ENCODE measurements at places on chromosomes 12 and 14. TPM values are rescaled to one million over a fixed set of nuclear protein-coding genes. Genes with fewer than 3 reads are reported as not detected.

PPM1H gene
- total RNA-seq: not detected

REP15 gene
- not detected for total RNA-seq

LTB4R2 gene
- total RNA-seq: 12.0 TPM

RD3L gene
- not detected for total RNA-seq

BIN2 gene
- total RNA-seq: 41.7 TPM

DNA sequence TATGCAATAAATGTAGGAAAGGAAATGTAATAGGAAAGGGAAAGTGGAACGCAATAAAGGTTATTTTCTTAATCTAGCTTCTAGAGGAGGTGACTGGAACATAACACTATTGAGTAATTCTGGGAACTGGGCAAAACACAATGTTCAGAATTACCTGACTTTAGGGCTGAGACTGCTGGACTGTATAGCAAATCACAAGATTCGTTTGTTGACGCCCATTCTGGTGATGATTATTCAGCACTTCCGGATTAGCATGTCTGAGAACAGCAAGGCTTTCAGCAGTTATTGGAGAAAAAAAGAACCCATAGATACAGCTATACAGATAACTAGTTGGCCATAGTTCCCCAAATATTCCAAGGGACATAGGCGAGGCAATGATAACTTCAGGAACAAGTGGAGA is 2.3 kb upstream of the KLRD1 start:
- DNase-seq: no peak

GRCh38 chr12:112820796-112821195 is 29.2 kb downstream of the RPH3A start:
- no peak for DNase-seq

DNA sequence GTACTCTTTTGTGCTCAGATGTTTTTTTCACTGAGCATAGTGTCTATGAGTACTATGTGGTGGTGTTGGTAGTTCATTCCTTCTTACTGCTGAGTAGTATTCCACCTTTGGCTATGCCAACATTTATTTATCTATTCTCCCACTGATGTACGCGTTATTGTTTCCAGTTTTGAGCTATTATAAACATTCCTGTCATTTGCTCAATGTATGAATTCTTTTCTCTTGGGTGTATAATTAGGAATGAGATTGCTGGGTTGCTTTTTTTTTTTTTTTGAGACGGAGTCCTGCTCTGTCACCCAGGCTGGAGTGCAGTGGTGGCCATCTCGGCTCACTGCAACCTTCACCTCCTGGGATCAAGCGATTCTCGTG is 37.5 kb upstream of the SLC2A3 start:
- no peak for DNase-seq

DNA sequence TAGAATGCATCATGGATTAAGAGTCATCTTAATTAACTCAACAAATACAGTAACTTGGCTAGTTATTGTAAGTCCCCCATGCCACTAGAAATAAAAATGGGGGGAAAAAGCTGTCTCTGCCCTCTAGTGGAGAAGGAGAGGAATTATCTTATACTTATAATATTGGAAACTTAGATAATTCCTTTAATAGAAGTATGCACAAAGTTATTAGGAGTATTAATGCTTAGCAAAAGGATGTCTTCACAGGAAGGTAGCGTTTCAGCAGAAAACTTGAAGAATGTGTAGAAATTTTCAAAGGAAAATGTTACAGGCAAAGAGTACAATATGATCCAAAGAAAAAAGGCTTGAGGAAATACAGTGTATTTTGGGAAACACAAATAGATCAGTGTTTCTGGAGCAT is 19.8 kb downstream of the OR5AU1 start:
- DNase-seq: no peak

DNA sequence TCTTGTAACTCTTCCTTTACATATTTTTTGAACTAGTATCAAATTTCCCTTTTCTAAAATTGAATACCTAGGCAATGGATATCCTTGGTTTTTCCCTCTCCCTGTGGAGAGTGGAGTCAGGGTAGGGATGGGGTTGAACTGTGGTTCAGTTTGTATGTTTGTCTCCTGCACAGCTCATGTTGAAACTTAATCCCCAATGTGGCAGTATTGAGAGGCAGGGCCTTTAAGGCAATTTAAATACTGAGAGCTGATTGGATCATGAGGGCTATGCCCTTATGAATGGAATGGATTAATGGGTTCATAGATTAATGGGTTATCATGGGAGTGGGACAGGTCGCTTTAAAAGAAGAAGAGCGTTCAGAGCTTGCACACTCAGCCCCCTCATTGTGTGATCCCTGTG is 127.2 kb upstream of the RGS6 start:
- DNase-seq: no peak

DNA sequence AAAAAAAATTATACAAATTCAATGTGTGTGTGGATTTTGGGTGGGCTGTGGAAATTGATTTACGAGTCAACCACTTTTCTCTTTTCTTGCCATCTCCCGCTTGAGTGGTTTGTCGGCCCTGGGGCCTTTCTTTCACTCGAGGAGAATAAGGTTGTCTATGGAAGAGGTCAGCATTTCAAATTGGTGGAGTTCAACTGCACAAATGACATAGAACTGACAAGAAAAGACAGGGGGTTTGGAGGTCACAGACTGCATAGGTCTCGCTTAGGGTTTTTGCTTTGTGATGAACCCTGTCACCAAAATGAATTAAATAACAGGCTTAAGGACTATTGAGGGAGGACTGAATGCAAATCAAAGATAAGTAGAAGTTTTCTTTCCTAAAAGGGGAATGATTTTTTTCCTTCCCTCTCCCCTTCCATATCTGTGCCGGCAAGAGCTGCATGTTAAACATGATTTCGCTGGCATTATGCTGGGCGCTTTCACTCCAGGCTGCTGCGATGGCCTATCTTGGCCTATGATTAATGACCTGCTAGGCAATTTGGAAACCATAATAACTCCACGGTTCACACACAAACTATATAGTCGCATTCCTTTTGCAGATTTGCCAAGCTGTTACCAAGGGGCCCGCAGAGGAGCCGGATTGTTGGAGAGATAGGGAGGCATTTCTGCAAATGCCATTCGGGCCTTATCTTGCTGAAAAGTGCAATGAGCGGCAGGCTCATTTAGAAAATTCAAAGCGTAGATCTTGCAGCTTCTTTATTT is 20.7 kb downstream of the ASCL1 start:
- DNase-seq: no peak

GRCh38 chr14:105116451-105117256 is 51.4 kb upstream of the GPR132 start:
- DNase-seq: no peak

DNA sequence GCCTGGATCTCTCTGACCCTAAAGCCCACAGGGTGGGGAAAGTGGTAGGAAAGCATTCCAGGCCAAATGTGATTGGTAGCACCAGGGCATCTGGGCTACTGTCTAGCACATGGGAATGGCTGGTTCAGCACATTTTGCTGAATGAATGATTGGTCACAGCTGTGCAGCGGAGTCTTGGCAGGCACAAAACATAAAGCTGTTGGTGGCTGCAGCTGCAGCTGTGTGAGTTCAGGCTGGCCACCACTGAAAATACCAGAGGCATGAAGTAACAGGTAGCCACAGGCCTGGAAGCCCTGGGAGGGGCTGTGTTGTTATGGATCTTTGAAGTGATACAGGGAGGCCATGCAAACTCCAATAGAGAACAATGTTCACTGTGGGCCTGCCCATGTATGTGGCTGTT is 72.7 kb downstream of the MYRFL start:
- no peak for DNase-seq

DNA sequence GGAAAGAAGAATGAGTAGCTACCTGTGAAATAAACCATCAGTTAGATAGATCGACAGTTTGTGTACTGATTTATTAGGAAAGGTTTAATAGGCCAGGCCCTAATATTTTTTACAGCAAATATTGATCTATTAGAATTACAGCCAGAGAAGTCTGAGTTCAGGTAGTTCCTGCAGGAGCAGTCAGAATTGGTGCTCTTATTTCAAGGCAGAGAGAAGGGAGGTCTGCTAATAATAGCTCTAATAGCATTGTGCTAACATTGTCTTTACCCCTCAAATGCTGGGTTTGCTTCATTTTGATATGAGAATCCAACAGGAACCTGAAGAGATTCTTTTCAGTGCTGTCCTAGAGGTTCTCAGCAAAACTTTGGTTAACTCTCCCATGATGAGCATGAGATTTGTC is 343.8 kb upstream of the NAV3 start:
- DNase-seq: no peak

GRCh38 chr14:79544698-79545070 is 666.6 kb downstream of the DIO2 start:
- no peak for DNase-seq

DNA sequence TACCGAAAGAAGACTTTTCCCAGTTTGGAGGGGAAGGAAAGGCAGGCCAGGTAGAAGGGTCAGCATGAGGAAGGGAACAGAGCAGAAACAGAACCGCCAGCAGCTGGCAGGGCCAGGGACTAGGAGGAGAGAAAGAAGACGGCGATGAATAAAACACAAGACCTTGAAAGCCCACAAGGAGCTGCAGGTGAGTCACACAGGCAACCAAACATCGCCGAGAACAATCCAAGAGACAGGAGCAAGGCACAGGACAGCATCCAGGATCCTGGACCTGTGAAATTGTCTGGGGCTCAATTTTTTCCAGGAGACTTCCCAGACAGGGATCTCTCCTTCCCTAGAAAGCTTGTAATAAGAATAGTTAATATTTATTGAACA is 47.3 kb downstream of the NUAK1 start:
- no peak for DNase-seq

DNA sequence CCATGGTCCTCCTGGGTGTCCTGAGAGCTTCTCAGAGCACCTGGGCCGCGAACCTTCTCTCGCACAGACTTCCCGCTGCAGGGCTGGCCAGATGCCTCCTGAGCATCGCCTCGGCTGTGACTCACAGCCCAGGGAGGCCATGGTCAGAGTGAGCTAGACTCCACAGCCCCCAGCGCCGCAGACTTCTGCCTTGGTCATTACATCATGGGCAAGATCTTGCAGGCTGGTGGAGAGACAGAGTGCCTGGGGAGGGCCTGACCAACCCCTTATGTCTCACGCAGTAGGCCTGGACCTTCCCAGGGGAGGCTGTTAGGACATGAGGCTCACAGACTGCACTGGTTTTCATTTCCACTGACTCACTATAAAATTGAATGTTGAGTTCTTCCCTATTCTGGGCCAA is 41.8 kb downstream of the SMOC1 start:
- DNase-seq: no peak

DNA sequence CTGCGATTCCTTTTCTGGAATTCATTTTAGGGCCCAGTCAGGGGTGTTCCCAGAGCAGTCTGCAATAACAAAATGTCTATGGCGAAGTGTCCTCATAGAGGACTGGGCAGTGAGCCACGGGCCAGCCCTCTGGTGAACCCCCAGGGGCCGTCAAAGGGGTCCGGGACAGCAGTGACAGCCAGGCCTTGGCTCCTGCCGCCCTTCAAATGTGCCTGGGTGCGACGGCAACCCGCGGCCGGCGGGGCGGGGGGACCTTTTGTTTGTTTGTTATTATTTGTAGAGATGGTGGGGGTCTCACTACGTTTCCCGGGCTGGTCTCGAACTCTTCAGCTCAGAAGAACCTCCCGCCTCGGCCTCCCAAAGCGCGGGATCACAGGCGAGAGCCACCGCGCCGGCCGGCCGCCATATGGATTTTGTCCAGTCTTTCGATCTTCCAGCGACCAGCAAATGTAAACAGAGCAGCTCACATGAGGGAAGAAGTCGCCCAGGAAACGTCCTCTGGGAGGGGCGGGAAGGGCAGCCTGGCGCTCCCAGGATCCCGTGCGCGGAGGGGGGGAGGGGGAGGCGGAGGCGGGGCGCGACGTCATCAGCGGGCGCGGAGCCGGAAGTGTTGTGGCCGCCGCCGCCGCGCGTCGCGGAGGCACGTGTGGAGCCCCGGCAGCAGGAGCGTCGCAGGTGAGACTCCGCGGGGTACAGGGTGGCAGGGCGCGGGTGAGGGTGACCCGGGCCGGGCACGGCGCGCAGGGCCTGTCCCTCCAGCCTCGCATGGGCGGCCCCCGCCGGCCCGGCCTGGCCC is at the start of gene TRMT61A:
Gene TRMT61A (plus strand): TSS at position 610 of the 796 bp plus-strand sequence. CDS start 783 bp downstream, outside the sequence.
- peak; percentile 71 for DNase-seq

- DNase-seq: no peak
Observed at GRCh38 chr12:122981587-122982476, 1.4 kb downstream of the ARL6IP4 start.

DNA sequence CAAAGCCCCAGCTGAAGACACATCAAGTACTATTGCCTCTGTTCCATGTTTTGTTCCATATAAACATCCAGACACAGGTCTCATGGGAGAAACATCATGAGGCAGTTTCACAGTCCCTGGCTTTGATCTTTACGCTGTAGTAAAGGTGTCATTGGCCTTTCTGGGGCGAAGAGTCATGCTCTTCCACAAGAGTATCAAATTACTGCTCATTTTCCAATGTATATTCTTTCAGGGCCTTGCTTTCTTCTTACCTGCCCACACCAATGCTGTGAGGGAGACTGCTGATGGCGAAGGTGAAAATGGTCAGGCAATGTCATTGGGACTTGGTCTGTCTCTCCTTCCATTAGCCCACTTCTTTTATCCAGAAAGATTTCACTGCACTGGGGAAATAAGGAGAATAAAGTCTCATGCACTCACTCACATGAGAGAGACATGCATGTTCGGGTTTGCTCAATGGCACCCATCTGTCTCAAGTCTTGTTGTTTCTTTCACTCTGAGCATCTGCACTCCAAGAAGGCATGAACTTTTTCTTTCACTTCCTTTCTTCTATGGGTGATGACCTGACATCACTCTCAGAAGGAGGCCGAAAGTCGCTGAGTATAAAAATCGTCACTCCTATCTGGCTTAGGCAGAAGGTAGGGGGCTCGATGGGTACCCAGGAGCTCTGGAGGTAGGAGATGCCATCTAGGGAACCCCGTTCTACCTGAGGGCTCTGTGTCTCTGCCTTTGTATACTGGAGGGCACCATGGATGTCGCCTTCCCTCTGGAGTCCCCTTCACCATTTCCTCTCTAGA is 1.3 kb upstream of the JDP2 start:
- DNase-seq: peak; percentile 22

- DNase-seq: peak; percentile 43
Observed at GRCh38 chr14:35818346-35819115, 7.6 kb upstream of the BRMS1L start.

GRCh38 chr14:69252851-69253250 is 7.1 kb upstream of the GALNT16 start:
- no peak for DNase-seq

DNA sequence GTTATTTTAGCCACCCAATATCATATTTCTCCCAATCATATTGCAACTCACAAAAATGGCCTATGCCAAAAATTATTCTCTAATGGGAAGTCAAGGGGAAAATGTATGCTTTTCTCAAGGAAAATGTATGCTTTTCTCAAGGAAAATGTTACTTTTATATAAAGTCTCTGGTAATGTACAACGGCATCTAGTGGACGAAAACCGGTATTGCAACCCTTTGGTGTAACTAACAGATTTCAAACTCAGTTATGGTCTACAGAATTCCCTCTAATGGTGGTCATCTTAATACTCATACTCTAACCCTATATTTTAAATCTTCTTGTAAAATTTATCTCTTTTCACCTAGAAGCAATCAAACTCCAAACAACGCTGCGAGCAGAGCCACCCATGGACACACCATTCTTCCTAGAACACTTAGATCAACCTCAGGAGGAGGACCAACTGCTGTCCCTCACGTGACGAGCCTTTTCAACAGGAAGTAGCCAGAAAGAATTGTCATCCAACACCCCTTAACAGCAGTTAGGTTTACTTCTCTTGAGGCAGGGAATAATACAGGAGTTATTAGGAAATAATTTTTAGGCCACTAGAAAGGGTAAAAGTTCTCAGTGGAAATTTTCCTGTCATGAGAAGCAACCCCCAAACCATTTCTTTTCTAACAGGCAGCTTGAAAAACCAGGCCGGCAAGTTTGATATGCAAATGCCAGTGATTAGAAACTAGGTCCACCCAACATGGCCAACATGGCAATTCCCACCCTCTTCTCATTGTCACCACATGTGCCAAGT is 20.1 kb downstream of the APOBEC1 start:
- DNase-seq: peak; percentile 56

- DNase-seq: no peak
Observed at GRCh38 chr14:88660056-88660455, 97.2 kb downstream of the ZC3H14 start.
